Progenitor cell of endocrine pancreas (in vitro differentiated cells): ENCODE measurements at places on chromosomes 5 and 9.

DNA sequence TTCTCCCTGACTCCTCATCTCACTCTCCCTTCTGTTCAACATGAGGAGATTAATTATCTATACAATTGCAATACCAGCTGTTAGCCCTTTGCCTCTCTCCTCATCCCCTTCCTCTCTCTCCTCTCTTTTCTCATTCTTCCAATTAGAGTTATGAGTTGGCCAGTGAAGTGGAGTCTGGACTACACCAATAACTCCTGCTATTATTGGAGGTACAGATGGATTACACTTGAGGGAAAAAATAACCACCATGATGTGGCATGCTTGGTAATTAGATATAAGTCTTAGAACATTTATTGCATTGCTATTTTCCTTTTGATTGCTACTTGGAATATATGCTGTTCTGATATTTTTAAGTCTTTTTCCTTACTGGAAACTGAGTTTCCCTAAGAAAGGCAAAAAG is 159.2 kb downstream of the FRMD3 start:
- H3K27ac ChIP-seq, result no peak overlapping the region
- no peak for DNase-seq
- peaks cover 9% of the 10 kb centered on the region for H3K4me1 ChIP-seq
- H3K27me3 ChIP-seq, result no peaks in the 10 kb centered on the region
- H3K4me3 ChIP-seq, result no peak overlapping the region
- H3K36me3 ChIP-seq, result no peaks in the 10 kb centered on the region

GRCh38 chr9:137797206-137798120 is 80.1 kb upstream of the CACNA1B start:
- no peak for DNase-seq
- peaks cover 43% of the 10 kb centered on the region for H3K36me3 ChIP-seq
- H3K4me3 ChIP-seq, result no peak overlapping the region
- H3K27ac ChIP-seq, result no peak overlapping the region

GRCh38 chr9:126805554-126806262 is 868 bp downstream of the ZBTB43 start:
- peak overlapping the region; percentile 88 for H3K4me3 ChIP-seq
- H3K27me3 ChIP-seq, result peaks cover 9% of the 10 kb centered on the region
- H3K4me1 ChIP-seq, result peaks cover 17% of the 10 kb centered on the region
- H3K27ac ChIP-seq, result peak overlapping the region; percentile 98
- no peak for DNase-seq

DNA sequence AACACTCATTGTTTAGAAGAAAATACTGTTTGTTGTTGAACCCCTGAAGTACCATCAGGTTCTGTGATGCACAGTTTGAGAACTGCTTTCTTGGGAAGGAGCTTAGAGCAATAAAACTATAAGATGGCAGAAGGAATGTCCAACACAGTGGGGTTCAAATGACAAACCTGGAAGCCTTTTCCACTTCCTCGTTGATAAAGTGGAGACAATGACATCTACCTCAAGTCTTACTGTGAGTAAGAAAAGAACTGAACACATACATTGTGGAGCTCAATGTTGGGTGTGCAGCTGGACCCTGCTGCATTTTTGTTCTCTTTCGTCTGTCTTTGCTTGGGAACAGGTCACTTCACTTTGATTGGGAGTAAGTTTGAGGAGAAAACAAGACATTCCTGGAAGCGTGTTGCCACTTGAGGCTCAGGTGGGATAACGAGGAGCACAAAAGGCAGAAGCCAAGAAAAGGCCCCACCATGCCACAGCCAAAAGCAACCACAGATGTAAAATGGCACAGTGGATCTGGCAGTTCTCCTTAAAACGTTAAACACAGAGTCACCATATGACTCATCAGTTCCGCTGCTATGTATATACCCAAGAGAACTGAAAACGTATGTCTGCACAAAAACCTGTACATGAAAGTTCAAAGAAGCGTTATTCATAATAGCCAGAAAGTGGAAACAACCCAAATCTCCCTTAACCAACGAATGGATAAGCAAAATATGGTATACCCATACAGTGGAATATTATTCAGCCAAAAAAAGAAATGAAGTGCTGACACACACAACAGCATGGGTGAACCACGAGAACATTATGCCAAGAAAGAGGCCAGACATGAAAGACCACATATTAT is 42.9 kb upstream of the SUB1 start:
- H3K27ac ChIP-seq, result no peak overlapping the region
- no peak overlapping the region for H3K4me3 ChIP-seq
- H3K36me3 ChIP-seq, result no peaks in the 10 kb centered on the region
- no peaks in the 10 kb centered on the region for H3K27me3 ChIP-seq
- no peaks in the 10 kb centered on the region for H3K4me1 ChIP-seq
